Fibroblast of skin of left quadriceps (primary cell): ENCODE measurements at places on chromosomes 16 and 17.
A peak's percentile ranks its signal among the peaks of the same experiment; 100 is the strongest.

DNA sequence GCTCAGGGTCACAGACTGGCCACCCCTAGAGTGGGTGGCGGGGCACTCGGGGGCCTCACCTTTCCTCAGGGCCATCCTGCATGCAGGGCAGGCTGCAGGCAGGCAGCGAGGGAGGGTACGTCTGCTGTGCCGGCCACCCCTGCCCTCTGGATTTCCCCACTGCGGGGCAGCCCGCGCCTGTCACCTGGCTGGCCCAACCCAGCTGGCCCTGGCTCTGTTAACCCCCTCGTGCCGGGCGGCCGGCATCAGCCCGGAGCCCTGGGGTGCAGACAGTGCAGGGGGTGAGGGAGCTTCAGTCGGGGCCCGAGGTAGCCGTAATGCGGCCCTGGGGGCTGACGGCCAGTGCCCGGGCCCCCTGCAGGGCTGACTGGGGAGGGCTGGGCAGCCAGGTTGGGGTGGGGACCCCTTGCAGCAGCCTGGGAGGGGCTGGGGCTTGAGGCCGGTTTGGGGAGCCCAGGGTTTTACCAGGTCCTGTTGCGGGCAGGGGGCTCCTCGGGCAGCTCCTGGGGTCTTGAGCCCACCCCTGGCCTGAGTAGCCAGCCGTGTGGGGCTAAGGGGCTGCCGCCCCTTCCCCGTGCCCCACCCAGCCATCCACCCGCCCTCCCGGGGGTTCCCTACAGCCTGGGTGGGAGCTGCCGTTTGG lies at the start of gene IGFALS:
IGFALS (minus strand) TSS at position 128 of the 643 bp plus-strand sequence; CDS start at position 75, 53 bp downstream.
- no peak for DNase-seq

GRCh38 chr17:29613352-29613837 lies 9.3 kb downstream of the CORO6 start:
- DNase-seq = peak; percentile 71

GRCh38 chr17:17235212-17236174 lies 1.5 kb downstream of the FLCN start:
- DNase-seq = no peak

DNA sequence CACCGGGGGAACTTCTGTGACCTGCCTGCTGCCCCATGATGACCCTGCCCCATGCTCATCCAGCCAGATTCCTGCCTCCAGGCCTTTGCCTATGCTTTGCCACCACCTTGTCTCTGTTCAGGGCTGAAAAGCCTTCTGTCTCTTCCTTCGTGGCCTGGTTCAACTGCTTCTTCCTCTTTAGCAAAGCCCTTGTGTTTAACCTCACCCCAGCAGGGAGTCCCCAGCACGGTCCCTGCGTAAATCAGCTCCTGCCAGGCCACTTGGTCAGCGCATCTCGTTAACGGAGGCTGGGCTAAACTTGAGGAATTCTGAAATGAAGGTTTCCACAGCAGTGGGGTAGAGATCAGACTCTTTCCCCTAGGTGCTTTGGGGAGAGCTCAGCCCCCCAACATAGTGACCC lies 16.1 kb upstream of the KCNJ12 start:
- no peak for DNase-seq

DNA sequence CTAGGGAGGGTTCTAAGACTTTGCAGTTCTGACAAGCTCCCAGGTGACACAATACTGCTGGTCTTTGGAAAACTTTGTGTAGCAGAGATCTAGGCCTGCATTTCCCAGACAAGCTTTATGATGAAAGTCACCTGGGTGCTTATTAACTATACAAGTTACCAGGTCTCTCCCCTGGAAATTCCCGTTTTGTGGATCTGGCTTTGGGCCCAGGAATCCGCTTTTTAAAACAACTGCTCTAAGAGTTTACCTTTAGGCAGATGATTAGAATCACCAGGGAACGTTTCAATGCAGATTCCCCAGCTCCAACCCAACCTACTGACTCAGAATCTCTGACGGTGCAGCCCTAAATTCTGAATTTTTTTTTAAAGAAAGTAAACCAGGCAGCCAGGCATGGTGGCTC lies 36.3 kb downstream of the MYH3 start:
- DNase-seq = no peak

DNA sequence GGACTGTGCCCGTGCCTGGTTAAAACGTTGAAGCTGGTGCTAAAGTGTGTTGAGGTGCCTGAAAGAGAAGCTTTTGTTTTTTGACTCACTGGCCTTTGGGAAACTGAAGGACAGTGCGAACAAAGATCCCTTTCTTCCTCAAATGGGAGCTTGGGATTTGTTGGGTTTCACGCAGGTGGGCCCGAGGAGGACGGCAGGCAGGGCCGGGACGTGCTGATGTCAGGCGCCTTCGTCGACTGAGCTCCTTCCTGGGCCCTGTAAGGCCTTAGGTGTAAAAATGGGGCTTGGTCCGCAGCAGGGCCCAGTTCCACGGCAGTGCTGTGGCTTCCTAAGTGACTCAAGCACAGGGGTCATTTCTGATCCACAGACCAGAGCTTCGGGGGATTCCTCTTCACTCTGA lies 106.9 kb downstream of the BANP start:
- DNase-seq = no peak

- DNase-seq = no peak
These were observed 260.2 kb upstream of the N4BP1 start for GRCh38 chr16:48870141-48870540.

DNA sequence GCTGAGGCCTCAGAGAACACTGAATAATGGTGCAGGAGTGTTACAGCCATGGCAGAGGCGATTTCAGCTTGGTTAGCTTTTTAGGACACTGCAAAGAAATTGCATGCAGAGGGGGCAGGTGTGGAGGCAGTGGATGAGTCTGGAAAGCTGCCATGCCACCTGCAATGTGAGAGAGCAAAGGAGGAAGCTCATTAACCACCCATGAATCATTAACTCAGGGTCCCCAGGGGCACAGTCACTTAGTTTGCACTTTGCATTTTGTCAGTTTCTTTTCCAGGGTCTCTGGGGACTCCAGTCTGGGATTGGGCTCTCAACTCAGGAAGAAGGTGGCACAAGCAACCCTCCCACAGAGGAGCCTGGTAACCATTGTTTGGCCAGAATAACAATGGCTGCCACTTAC lies 132.9 kb downstream of the USP31 start:
- DNase-seq = no peak

- DNase-seq = no peak
These were observed 51.2 kb downstream of the RAI1 start for GRCh38 chr17:17732444-17732843.

- DNase-seq = no peak
These were observed 69.9 kb upstream of the NFAT5 start for GRCh38 chr16:69495821-69496220.

GRCh38 chr17:15782866-15783265 lies 50.8 kb downstream of the TBC1D26 start:
- no peak for DNase-seq
